Vagina (tissue), 2 donors: ENCODE measurements at places on chromosomes 13 and 19.
A peak's percentile ranks its signal among the peaks of the same experiment; 100 is the strongest.

DNA sequence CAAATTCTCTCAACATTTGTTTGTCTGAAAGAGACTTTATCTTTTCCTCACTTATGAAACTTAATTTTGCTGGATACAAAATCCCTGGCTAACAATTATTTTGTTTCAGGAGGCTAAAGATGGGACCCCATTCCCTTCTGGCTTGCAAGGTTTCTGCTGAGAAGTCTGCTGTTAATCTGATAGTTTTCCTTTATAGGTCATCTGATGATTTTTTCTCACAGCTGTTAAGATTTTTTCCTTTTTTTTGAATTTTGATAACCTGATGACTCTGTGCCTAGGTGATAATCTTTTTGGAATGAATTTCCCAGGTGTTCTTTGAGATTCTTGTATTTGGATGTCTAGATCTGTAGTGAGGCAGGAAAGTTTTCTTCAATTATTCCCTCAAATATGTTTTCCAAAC is 2661.4 kb downstream of the PCDH9 start:
- no peak for DNase-seq

GRCh38 chr19:6524311-6524710 is 6.5 kb upstream of the TNFSF9 start:
- DNase-seq, result no peak

DNA sequence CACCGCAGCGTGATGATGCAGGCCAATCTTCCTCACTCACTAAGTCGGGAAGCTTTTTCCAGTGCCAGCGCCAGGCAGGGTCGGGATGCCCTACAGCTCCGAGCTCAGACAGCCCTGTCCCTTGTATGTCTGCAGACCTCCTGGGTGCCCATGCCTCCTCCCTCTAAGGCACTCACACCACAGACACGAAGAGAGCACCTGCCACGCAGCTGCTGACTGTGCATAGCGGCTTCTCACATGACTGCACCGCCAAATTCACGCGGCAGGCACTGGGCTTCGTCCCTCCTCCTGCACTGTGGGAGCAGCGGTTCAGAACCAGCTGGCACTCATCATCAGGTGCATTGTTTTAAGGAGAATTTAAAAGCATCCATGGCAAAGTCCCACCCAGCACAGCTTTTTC is 88.1 kb downstream of the SLC7A1 start:
- no peak for DNase-seq

GRCh38 chr13:98839856-98840769 is 87.6 kb upstream of the SLC15A1 start:
- DNase-seq, result no peak

- DNase-seq, result no peak
Measured at GRCh38 chr19:33690378-33691029, 68.8 kb downstream of the CHST8 start.

DNA sequence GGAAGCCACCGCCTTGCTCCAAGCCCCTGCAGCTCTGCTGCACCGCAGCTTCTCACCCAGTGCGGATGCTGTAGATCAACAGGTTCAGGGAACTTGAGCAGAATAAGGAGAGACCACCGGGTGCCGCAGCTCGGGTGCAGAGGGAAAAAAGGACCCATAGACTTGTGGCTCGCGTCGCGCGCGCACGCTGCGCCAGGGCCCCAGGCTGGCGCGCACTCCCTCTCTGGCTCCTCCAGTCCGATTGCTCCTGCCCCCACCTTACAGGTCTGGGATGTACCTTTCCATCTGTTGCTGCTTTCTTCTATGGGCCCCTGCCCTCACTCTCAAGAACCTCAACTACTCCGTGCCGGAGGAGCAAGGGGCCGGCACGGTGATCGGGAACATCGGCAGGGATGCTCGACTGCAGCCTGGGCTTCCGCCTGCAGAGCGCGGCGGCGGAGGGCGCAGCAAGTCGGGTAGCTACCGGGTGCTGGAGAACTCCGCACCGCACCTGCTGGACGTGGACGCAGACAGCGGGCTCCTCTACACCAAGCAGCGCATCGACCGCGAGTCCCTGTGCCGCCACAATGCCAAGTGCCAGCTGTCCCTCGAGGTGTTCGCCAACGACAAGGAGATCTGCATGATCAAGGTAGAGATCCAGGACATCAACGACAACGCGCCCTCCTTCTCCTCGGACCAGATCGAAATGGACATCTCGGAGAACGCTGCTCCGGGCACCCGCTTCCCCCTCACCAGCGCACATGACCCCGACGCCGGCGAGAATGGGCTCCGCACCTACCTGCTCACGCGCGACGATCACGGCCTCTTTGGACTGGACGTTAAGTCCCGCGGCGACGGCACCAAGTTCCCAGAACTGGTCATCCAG is 964 bp downstream of the PCDH17 start:
- no peak for DNase-seq

DNA sequence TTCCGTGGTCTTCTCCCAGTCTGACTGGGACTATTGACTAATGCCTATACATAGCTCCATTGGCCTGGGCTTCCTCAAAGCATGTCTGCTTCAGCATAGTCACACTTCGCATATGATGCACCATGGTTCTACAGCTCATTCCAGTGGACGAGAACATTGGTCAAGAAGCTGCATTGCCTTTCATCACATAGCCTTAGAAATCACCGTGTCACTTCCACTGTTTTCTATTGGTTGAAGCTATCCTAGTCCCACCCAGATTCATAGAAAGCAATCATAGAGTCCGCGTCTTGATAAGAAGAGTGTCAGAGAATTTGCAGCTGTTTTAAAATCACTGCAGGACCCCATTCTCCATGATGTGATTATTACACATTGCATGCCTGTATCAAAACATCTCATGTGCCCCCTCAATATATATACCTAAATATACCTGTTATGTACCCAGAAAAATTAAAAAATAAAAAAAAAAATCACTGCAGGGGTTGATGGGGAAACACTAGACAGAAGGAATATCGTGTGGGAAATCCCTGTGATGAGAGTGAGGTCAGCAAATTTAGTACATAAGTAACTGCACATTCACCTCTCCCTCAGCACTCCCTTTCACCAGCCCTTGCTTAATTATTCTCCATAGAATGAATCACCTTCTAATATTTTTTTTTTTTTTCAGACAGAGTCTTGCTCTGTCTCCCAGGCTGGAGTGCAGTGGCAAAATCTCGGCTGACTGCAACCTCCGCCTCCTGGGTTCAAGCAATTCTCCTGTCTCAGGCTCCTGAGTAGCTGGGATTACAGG is 2.2 kb upstream of the ARHGAP33 start:
- DNase-seq, result no peak

DNA sequence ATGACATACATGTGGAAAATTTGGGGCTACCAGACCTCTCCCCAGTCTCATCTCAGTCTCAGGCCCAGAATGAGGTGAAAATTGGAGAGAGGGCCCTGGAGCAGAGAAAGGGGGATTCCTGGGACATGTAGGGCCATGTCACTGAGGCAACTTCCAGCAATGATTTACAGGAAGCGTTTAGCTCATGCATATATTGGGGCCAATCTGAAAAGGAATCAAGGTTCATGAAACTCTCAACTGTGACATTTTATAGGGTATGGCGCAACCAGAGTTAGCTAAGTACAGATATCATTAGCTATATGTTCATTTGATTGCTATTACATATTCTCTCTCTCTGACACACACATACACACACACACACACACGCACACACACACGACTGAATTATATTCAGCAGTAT is 86.3 kb downstream of the RNASEH2B start:
- DNase-seq, result no peak

GRCh38 chr19:2306281-2306806 is 1.6 kb downstream of the LINGO3 start:
- DNase-seq, result no peak

GRCh38 chr13:43936647-43937046 is 56.9 kb downstream of the LACC1 start:
- DNase-seq, result no peak

DNA sequence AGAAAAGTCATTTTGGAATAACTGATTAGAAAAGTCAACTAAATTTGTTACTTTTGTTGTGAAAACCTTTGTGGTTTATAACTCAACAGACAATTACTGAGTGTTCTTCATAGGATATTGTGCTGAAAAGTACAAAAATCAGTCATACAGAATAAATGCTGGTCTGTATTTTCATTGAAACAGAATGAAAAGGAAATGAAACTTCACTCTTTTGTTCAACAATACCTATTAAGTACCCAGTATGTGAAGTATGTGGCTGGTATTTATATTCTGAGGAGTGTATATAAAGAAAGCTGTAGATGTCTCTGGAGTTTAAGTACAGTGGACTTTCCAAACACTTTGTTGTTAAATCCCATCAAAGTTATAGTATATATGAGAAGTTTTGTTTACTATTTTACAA is 828.4 kb upstream of the ATXN8OS start:
- no peak for DNase-seq

- peak; percentile 76 for DNase-seq
Measured at GRCh38 chr19:34962687-34963572, 1.1 kb downstream of the ZNF792 start.

DNA sequence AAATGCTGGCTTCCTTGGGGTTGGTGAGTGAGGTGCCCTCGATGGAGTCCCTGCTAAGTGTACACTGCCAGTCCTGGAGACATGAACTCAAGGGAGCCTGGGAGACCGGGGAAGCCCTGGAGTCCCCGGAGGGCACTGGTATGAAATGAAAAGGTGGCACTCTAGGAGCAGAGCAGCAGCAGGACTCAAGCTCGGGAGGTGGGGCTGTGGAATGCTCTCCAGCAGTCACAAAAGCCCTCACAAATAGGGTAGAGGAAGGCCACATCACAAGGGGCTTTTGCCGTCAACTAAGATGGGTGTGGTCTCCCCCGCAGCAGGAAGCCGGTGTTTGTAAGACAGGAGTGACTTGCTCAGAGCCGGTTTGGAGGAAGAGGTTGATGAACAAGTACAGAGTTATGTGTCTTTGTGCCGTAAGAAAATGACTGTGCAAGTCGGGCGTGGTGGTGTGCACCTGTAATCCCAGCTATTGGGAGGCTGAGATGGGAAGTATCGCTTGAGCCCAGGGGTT is 19.3 kb downstream of the CCNE1 start:
- DNase-seq, result no peak

GRCh38 chr13:35163674-35164073 is 221.6 kb downstream of the NBEA start:
- DNase-seq, result no peak

DNA sequence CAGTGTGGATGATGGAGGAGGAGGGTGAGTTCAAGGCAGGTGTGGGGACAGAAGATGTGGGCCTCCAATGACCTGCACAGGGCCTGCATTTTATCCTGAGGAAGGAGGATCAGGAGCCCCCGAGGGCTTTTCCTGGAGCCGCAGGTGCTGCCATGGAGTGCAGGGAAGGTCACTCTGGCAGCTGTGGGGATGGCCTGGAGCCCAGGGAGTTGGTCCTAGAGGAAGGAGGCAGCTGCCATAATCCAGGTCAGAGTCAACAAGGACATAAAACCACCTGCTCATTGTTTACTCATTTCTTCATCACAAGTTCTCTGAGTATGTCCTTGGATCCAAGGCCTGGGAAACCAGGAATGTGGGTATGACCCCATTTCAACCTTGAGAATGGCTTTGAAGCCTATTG is 87.2 kb downstream of the SCGB2B2 start:
- no peak for DNase-seq

- DNase-seq, result no peak
Measured at GRCh38 chr19:52935434-52935833, 12.2 kb upstream of the ZNF888 start.

GRCh38 chr19:46367426-46367825 is 20.5 kb downstream of the PPP5C start:
- no peak for DNase-seq

GRCh38 chr13:20231839-20232555 is at the start of gene GJB6:
GJB6 (minus strand) TSS chr13:20232319; CDS start chr13:20223480, 8,839 bp downstream.
- no peak for DNase-seq

DNA sequence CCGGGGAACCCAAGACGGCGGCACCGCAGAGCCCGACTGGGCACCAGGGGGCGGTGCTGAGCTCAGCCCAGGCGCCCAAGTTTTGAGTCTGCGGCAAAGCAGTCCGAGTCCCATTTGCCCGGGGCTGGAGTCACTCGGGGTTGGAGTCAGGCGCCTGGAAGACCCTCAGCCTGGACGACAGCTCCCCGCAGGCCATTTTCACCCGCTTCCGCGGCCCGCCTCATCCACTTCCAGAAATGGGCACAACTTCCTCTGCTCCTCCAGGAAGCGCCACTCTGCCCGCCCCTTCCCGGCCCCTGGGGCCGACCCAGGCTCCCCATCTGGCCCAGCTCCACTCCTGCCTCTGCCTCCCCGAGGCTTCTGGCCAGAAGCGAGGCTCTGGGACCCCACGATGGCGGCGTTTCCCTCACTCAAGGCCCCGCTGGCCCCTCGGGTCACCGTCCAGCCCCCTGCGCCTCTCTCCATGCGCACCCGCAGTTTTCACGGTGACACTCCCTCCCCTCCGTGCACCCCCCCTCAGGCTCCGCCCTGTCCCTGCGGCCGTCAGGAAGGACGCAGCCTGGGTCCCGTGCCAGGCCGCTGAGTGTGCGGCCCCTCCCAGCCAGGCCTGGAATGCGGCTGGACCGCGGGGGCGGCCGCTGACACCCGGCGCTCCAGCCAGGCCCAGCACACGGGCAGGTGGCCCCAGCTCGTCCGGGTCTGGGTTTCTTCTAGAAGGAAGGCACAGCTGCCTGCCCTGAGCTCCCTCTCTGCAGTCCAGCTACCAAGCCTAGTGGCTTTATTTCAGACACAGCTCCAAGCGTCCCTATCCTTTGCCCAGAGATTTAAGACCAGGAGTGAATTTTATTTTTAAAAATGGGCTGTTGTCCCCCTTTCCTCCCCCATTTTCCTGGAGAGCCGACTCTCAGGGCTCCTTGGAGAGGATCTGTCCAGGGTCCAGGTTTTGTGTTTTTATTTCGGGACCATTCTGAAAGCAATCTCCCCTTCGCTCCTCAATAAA is 4.7 kb downstream of the SERTAD1 start:
- DNase-seq, result no peak

- no peak for DNase-seq
Measured at GRCh38 chr19:4914736-4915501, 5.6 kb downstream of the UHRF1 start.

DNA sequence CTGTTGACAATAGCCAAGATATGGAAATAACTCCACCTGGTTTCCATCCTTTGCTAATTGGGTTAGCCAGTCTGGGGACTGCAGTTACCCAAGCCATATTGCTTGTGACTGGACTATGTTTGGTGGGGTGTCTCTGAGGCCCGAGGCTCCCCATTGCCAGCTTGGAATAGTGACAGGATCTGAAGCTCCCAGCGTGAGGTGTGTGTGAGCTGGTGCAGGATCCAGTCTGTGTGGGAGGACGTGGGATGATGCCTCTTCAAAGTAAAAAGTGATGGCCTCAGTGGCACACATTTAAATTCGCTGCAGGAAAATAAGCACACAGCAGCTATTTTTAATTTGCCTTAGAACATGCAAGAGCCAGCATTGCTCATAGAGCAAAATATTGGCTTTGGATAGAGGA is 75.0 kb downstream of the TEX26 start:
- DNase-seq, result no peak

- DNase-seq, result no peak
Measured at GRCh38 chr19:38736036-38736412, 8.2 kb downstream of the CAPN12 start.

GRCh38 chr19:35650581-35650980 is 2.5 kb downstream of the COX6B1 start:
- DNase-seq, result no peak

DNA sequence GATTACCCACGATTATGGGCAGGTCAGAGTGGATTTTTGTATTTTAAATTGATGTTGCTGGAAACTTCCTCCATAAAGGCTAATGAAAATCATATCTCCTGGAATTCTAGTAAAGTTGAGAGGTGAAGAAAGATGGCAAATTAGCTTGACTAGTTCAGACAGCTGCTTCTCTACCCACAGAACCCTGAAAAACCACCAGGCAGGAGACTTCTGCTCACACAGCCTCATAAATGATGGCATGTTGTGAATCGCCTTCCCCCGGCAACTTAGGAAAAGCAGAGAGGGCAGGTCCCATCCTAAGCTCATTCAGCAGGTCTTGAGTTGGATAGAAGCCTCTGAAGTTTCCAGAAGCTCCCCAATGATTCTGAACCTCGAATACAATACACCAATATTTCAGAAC is 87.6 kb upstream of the SLC7A1 start:
- DNase-seq, result no peak
